Cardiac muscle cell (in vitro differentiated cells and primary cell): ENCODE measurements at places on chromosomes 12 and 14. TPM values are rescaled to one million over a fixed set of nuclear protein-coding genes. Genes with fewer than 3 reads are reported as not detected.

Gene WASHC4
- 12.3 and 18.5 TPM in 2 replicates for total RNA-seq

Gene TMEM30B
- total RNA-seq, result 0.45 TPM in 1 of 2 replicates, not detected in the other

Gene FSCB
- total RNA-seq, result 0.04 TPM in 1 of 2 replicates, not detected in the other

Gene NID2
- 275 and 538 TPM in 2 replicates for total RNA-seq

Gene TSPAN19
- 0.06 and 0.74 TPM in 2 replicates for total RNA-seq

Gene VRK1
- total RNA-seq, result 15.6 and 16.2 TPM in 2 replicates

Gene PTPN6
- total RNA-seq, result 17.4 and 19.2 TPM in 2 replicates

Gene FGF6
- total RNA-seq, result not detected in 2 replicates

Gene JAG2
- total RNA-seq, result 23.1 and 30.7 TPM in 2 replicates

Gene CNTN1
- 4.7 and 5.1 TPM in 2 replicates for total RNA-seq

Gene LIN7A
- 5.9 and 10.3 TPM in 2 replicates for total RNA-seq

Gene OR6C2
- not detected in 2 replicates for total RNA-seq

Gene CYP46A1
- total RNA-seq, result 11.1 and 14.2 TPM in 2 replicates

Gene IRAK3
- total RNA-seq, result 0.14 and 0.27 TPM in 2 replicates

Gene LRRK2
- total RNA-seq, result 7.9 and 9.3 TPM in 2 replicates

Gene NPAS3
- 0.18 and 0.32 TPM in 2 replicates for total RNA-seq

Gene PRB2
- total RNA-seq, result not detected in 2 replicates

Gene ASB2
- 208 and 240 TPM in 2 replicates for total RNA-seq

Gene STK38L
- total RNA-seq, result 29.3 and 30.0 TPM in 2 replicates

Gene CLEC7A
- total RNA-seq, result not detected in 2 replicates

Gene LRRC10
- 33.5 and 44.0 TPM in 2 replicates for total RNA-seq

Gene SERPINA3
- not detected in 2 replicates for total RNA-seq

Gene BMAL2
- 0.98 and 1.2 TPM in 2 replicates for total RNA-seq

Gene KLHL33
- total RNA-seq, result 0.18 TPM in 1 of 2 replicates, not detected in the other

Gene PLA2G1B
- total RNA-seq, result not detected in 2 replicates

Gene PLEKHH1
- 14.8 and 29.9 TPM in 2 replicates for total RNA-seq

Gene GLIPR1L2
- 0.63 TPM in 1 of 2 replicates, not detected in the other for total RNA-seq

Gene LHX5
- not detected in 2 replicates for total RNA-seq
